Activated CD4-positive, alpha-beta T cell treated with anti-CD3 and anti-CD28 coated beads for 36 hours (primary cell): ENCODE measurements at places on chromosomes 1 and 21. TPM values are rescaled to one million over a fixed set of nuclear protein-coding genes. Genes with fewer than 3 reads are reported as not detected.

GRCh38 chr1:211628417-211628816 is 47.0 kb downstream of the NEK2 start:
- H3K4me1 ChIP-seq, result peaks cover 2% of the 10 kb centered on the region
- H3K36me3 ChIP-seq, result no peaks in the 10 kb centered on the region
- H3K27me3 ChIP-seq, result no peaks in the 10 kb centered on the region
- DNase-seq, result no peak
- no peak overlapping the region for H3K27ac ChIP-seq

Gene NEK2
- total RNA-seq, result 38.8 TPM

DNA sequence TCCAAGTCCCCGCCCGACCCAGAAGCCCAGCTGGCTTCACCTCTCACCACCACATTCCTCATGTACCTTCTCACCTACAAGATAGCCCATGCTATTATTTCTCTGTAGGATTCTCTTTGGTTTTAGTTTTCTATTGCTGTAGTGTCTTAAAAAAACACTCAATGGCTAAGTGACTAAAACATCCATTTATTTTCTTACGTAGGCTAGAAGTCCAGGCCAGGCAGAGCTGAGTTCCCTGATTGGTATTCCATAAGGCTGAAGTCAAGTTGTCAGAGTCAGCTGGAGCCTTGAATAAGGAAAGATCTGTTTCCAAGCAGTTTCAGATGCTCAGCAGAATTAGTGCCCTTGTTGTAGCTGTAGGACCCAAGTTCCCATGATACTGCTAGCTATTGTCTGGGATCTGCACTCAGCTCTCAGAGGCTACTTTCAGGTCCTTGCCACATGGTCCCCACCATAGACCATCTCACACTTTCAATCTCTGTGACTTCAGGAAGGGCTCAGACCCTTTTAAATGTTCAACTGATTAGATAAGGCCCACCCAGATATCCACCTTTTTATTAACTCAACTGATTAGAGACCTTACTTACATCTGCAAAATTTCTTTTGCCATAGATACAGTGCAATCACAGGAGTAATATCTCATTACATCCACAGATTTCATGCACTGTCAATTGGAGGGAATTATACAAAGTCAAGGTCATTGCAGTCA is 371.0 kb downstream of the TGFB2 start:
- H3K4me3 ChIP-seq, result no peak overlapping the region
- H3K4me1 ChIP-seq, result no peaks in the 10 kb centered on the region
- H3K27ac ChIP-seq, result no peak overlapping the region
- no peaks in the 10 kb centered on the region for H3K36me3 ChIP-seq
- no peaks in the 10 kb centered on the region for H3K27me3 ChIP-seq
- DNase-seq, result no peak

Gene PLEKHA6
- 0.86 TPM for total RNA-seq

- no peaks in the 10 kb centered on the region for H3K27me3 ChIP-seq
- no peaks in the 10 kb centered on the region for H3K4me1 ChIP-seq
- H3K36me3 ChIP-seq, result no peaks in the 10 kb centered on the region
- no peak for DNase-seq
- H3K4me3 ChIP-seq, result no peak overlapping the region
Measured at GRCh38 chr21:27448960-27449359, 482.1 kb upstream of the ADAMTS5 start.

Gene MAP3K21
- 3.1 TPM for total RNA-seq

Gene IVL
- total RNA-seq, result not detected

DNA sequence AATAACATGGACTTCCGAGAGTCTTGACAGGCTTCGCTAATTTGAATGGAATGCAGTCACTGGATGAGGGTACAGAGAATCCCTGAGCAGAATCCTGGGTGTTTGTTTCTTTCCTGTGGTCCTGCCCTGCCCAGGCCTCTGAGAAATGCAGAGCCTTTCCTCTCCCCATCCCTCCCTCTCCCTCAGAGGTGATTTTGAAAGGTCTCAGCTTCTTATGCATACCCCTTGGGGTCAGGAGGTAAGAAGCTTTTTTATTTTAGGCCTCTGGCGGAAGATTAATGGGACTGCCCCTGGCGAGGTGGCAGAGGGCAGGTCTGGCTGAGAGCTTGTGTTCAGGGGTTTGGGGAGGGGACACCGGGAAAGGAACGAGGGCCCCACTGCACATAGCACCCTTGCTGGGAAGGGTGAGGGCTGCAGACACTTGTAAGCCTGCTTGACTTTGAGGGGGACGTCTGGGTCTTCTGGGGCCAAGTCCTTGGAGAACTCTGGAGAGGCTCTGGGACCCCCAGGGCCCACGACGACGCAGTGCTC is 116.5 kb upstream of the SLC45A1 start:
- no peaks in the 10 kb centered on the region for H3K27me3 ChIP-seq
- no peaks in the 10 kb centered on the region for H3K36me3 ChIP-seq
- DNase-seq, result no peak
- peaks cover 6% of the 10 kb centered on the region for H3K4me1 ChIP-seq
- H3K4me3 ChIP-seq, result no peak overlapping the region

GRCh38 chr1:226086776-226087175 is 24.3 kb downstream of the H3-3A start:
- H3K36me3 ChIP-seq, result no peaks in the 10 kb centered on the region
- H3K27me3 ChIP-seq, result no peaks in the 10 kb centered on the region
- DNase-seq, result no peak
- peaks cover 9% of the 10 kb centered on the region for H3K4me1 ChIP-seq

DNA sequence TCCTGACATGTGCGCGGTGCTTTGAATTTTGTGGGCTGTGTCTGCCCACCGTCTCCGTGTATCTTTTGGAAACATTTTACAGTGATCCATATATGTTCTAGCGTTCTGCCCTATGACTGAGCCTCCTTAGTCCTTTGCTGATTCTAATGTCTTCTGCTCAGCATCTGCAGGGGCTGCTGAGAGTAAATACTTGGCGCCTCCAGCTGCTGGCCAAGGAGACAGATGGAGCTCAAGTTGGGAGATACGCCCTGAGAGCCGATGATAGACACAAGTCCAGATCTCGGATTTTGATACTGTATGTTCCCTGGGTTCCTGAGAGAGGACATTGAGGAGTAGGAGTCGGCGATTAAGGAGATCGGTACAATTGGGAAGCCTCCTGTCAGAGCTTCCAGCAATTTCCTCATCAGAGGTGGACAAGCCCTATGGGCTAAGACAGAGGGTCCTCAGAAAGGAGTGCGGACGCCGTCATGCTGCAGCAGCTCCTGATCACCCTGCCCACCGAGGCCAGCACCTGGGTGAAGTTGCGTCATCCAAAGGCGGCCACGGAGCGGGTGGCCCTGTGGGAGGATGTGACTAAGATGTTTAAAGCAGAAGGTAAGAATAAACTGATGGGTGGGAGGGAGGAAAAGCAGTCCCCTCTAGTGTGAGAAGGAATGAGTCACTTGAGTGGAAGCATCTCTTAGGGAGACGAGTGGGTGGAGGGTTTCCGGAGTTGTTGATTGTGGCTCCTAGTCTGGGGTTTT is 390 bp downstream of the ZFP69B start:
- H3K4me1 ChIP-seq, result peaks cover 32% of the 10 kb centered on the region
- H3K36me3 ChIP-seq, result peaks cover 60% of the 10 kb centered on the region
- H3K27ac ChIP-seq, result peak overlapping the region; percentile 87
- peak; percentile 92 for DNase-seq
- H3K27me3 ChIP-seq, result no peaks in the 10 kb centered on the region
- H3K4me3 ChIP-seq, result peak overlapping the region; percentile 71

Gene PCNX2
- 14.7 TPM for total RNA-seq

Gene UTS2
- not detected for total RNA-seq

Gene LCE1C
- total RNA-seq, result not detected

GRCh38 chr1:170305777-170306512 is 160.2 kb downstream of the NTMT2 start:
- H3K36me3 ChIP-seq, result no peaks in the 10 kb centered on the region
- H3K4me3 ChIP-seq, result no peak overlapping the region
- H3K4me1 ChIP-seq, result no peaks in the 10 kb centered on the region
- DNase-seq, result no peak
- peaks cover 3% of the 10 kb centered on the region for H3K27me3 ChIP-seq

DNA sequence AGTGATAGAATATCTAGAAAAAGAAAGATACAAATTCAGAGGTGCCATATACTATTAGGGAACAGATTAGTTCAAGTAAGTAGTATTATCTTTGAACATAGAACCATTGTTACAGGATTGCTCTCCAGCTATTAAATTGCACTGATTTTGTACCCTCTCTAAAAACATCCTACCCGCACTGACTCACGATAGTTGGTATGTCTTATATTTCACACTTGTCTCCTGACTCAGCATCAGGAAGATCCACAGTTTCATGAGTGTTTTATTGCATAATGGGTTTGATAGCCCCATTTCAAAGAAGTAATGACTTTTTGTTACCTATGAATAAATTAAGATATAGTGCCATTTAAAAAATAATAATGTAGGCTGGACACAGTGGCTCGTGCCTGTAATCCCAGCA is 6.0 kb downstream of the TATDN3 start:
- H3K27ac ChIP-seq, result no peak overlapping the region
- DNase-seq, result no peak
- no peak overlapping the region for H3K4me3 ChIP-seq
- no peaks in the 10 kb centered on the region for H3K27me3 ChIP-seq
- peaks cover 24% of the 10 kb centered on the region for H3K36me3 ChIP-seq

GRCh38 chr1:232951180-232951579 is 769 bp downstream of the NTPCR start:
- peaks cover 35% of the 10 kb centered on the region for H3K4me1 ChIP-seq
- H3K27ac ChIP-seq, result peak overlapping the region; percentile 95
- H3K27me3 ChIP-seq, result no peaks in the 10 kb centered on the region
- peaks cover 9% of the 10 kb centered on the region for H3K36me3 ChIP-seq
- H3K4me3 ChIP-seq, result peak overlapping the region; percentile 90
